ENCODE measurements at places on chromosomes 6 and 20.

GRCh38 chr6:132734694-132735236 lies 20.9 kb upstream of the VNN1 start:
- no peak for DNase-seq

- DNase-seq, result no peak
These were observed 9.6 kb downstream of the C20orf203 start for GRCh38 chr20:32664012-32664677.

DNA sequence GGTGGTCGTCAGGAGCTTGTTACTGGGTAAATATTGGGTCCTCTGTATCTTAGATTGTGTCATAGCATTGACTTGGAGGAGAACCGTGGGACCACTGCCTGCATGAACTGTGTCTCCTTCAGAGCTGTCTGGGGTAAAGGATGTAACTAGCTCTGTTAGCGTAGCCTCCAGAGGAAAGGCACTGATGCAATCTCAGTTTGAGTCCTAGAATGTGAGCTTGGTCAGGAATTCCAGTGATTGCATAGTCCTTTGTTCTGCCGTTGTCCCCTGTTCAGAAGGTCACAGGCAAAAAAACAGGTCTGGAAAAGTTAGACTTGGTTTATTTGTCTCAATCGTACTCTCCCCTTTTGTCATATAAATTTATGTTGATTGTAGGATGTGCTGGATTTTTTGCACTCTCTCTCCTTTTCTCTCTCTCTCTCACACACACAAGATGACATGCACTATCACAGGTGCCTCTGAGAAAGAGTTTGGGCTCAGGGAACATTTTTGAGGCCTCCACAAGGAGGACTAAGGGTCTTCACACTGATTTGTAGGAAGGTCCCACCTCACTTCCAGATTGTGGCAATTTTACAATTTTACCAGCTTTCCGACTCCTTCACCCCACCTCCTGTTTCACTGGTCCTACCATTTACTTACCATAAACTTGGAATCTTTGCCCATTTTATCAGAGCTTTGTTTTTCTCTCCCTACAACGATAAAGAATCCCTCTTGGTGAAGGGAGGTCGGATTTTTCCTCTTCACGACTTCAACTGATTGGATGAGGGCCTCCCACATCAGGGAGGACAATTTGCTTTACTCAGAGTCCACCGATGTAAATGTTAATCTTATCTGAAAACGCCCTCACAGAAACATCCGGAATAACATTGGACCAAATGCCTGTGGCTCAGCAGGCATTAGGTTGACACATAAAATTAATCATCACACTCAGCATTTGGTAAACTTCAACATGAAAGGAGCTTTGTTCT lies 7.0 kb upstream of the DACT2 start:
- no peak for DNase-seq

DNA sequence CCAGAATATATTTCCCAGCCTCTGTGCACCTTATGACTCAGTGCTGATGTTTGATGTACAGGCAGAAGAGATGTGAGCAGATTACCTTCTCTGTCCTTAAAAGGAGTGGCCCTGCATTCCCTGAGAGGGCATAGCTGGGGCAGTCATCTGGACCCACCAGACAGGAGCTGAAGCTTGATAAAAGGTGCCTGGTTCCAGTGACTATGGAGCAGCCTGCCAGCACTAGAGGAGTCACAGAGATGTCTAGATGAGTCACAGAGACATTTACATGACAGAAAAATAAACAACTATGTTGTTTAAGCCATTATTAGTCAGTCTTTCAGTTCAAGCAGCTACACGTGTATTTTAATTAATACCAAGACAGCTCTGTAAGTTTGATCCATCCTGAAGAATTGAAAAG lies 237.1 kb upstream of the MOCS1 start:
- DNase-seq, result no peak

DNA sequence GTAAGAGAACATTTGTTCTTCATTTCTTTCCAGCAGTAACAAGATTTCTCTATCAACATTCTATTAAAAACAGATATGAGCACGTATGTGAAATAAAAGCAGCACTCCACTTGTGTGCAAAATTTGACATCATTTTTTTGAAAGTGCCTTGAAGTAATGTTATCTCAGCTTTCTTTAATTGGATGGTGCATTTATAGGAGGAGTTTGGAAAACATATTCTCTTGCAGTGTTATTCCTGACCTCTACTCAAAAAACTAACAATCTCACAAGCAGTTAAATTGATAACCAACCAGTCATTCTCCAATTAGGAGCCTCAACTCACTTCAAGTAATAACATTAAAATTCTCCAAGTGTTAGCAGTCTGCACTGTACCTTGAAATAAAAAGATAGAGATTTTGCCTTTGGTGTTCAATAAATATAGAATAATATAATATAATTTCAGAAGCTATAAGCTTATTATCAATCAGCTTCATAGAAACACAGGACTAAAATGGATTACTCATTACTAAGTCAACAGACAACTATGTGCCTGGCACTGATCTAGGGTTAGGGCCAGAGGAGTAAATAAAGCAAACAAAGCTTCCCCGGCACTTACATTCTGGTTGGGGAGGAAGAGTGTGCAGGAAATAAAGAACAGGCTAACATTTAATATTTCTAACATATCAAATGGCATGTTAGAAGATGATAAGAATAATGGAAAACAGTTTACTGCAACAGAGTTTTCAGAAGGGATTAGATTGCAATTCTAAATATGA lies 149.0 kb upstream of the SGK1 start:
- DNase-seq, result no peak

DNA sequence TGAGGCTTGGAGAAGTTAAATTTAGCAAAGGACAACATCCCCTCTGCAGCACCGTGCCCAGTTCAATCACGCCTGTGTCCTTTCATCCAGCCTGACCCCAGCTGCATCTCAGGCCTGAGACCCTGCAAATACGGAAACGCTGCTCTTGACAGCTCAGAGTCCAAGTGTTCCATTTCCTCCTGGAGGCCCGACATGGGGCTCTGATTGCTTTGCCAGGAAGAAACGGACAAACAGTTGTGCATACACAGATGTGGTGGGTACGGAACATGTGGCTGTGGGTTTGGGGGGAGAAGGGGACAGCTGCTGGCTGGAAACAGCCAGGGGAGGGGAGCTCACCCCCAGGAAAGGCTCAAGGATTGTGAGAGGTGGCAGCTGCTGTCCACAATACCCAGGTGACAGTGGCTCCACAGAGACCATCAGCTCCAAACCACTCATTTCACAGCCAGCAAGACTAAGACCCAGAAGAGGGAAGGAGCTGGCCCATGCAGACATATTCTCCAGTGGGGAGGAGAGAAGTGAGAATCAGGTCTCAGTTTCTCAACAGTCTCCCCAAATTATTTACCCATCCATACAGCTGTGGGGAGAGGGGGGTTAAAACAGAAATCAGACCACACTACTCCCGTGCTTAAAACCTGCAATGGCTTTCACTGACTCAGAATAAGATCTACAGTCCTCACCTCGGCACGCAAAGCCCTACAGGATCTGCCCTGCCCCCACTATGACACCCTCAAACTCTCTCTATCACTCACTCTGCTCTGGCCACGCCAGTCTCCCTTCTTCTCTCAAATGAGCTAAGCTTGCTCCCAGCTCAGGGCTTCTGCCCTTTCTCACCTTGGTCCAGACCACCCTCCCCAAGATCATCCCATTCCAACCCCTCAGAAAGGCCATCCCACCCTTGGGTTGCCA lies 89.1 kb downstream of the PREX1 start:
- no peak for DNase-seq

DNA sequence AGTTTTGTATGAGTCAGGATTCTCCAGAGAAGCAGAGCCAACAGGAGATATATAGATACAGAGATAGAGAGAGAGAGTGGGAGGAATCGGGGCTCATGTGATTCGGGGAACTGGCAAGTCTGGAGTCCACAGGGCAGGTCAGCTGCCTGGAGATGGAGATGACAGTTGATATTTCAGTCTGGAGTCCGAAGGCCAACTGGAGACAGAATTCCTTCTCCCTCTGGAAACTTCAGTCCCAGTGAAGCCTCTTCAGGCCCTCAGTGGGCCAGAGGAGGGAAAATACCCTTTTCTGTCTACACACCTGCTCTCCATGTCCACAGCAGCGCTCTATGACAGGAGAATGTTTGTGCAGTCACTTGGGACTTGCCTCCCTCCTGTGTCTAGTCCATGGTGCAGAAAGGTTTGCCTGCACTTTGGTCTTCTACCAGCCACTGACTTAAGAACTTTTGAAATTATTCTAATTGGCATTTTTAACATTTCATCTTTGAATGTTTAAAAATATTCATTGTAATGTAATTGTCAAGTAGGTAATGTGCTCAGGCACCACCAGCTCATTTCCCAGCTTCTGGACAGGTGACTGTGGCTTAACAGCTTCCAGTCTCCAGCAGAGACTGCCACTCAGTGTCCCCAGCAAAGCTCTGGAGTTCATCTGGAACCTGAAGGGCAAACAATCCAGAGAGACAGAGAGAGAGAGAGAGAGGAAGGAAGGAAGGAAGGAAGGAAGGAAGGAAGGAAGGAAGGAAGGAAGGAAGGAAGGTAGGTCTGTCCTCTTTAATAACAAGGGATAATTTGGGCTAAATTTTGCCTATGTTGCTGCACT lies 43.8 kb upstream of the AFDN start:
- DNase-seq, result no peak

- DNase-seq, result no peak
These were observed 17.9 kb downstream of the PTPN1 start for GRCh38 chr20:50528129-50528528.

DNA sequence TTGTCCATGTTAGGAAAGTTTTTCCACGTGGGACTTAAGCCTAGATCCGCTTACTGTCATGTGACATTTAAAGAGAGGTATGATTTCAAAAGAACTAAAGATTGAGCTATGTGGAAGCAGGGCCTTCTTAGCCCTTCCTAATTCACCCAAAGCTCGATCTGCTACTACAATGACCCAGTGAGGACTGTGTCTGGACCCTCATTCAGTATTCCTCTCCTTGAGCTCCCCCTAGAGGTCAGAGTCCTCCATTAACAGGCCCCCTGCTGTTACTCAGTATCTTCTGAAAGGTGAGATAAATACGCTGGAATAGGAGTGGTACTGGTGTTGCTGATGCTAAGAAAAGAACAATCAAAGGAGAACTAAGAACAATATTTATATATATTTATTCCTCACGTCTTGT lies 414.0 kb downstream of the GJA1 start:
- no peak for DNase-seq

GRCh38 chr6:152300517-152300916 lies 336.6 kb downstream of the SYNE1 start:
- DNase-seq, result no peak

DNA sequence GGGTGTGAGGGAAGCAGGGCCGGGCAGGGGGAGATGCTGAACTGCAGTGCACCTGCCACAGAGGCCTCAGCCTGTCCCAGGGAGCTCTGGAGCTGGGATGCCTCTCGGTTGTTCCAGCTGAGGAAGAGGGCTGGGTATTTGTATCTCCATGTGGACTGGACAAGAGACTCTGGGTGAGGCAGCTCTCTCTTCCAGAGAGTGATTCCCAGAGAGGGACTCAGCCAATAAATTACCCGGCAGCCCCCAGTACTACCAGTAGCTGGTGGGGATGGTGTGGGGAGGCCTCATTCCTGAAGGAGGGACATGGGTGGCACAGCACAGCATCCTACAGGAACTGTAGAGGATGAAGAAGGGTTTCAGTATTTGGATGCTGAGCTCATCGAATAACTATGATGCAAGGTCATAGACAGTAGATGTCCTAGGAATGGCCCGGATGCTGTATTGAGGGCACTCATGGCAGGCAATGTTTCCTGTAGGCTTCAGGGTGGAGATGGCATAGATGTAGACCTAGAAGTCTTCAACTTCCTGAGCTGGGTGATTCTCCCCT lies 1.4 kb downstream of the FGD2 start:
- DNase-seq, result no peak

DNA sequence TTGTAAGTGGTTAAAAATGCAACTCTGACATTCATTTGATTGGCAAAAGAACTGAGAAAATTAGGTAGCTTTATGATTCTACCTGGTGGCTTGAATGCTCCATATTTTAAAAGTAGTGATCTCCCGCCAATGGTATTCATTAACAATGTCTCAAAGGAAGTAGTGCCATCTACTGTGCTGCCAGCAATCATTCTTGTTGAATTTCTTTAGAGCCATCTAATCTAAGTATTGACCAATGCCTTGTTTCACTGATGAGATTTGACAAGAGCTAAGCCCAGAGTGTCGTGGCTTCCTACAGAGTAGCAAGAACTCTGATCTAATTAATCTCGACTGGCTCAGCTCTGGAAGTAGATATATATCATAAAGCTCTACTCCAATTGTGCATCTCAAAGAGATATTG lies 696.7 kb downstream of the C6orf118 start:
- DNase-seq, result no peak

- no peak for DNase-seq
These were observed 59.5 kb downstream of the MANEA start for GRCh38 chr6:95636552-95637431.

GRCh38 chr6:16056263-16056870 lies 72.5 kb upstream of the MYLIP start:
- no peak for DNase-seq

DNA sequence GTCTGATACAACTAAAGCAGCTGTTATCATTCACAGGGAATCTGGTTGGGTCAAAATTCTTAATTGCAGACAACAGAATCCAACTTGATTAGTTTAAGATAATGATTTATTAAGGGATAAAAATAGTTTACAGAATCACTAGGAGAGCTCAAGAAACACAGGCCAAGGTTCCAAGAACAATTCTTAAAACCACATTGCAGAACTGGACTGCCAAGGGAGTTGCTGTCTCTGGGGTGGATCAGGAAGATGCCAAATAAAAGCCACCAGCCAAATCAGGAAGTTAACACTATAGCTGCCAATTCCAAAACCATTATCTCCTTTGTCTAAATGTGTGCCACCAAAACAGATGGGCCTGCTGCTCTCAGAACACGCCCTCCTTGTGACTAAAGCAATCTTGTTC lies 53.7 kb downstream of the NUDT3 start:
- DNase-seq, result no peak

DNA sequence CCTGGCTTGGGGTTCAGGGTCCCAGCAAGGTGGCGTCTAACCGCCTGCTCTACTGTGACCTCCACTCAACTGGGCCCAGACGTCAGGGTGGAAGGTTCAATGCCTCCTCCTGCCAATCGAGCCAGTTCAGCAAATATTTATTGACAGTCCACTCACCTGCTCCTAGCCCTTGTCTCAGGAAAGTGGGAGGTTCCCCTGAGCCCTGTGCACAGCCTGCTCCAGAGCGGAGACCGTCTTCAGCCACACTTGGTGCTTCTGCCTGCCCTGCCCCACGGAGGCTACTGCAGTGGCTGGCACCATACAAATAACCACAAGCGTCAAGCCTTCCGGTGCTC lies 6.1 kb downstream of the CCDC167 start:
- no peak for DNase-seq
